NCI-H510A treated with DMSO at 0.1 percent for 48 hours (cell line): ENCODE measurements at places on chromosomes 5 and 9.

- peak; percentile 7 for DNase-seq
These were observed 529 bp downstream of the UBAC1 start for GRCh38 chr9:135960411-135961276.

DNA sequence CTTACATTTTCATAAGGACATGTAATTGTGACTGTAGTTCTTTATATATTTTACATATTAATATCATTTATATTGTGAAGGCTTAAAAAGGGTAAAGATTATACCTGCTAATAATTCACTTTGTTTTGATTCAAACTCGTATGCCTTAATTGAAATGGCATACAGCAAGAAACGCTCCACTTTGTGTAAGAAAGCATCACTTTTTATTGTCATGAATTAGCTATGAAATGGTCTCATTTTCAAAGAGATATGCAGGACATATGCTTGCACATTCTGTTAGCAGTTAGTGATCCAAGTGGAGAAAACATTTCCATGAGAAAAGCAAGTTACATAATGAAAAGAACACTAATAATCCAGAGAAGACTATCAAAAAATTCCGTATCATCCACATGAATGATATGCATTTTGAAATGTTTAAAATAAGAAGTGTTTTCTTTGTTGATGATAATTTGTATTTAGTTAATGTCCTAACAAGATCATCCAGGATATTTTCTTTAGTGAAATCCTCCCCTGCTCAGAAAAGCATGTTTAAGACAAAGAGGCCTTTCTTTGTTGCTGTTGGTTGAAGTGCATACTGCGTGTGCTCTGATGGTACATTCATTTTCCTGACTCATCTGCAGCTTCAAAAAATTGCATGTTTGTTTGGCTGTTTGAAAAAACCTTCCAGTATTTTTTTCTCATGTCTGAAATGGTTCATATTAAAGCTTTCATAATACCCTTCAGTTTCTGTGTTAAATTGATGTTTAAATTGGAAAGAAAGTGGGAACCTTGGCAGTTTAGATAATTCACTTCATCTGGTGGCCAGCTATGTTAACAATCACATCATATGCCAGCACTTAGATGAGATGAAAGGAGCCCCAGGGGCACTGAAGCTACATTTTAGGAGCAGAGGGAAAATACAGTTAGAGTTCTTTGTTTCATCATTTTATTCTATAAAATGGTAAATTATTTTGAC, 242.2 kb downstream of the CSNK1G3 start:
- DNase-seq: no peak

DNA sequence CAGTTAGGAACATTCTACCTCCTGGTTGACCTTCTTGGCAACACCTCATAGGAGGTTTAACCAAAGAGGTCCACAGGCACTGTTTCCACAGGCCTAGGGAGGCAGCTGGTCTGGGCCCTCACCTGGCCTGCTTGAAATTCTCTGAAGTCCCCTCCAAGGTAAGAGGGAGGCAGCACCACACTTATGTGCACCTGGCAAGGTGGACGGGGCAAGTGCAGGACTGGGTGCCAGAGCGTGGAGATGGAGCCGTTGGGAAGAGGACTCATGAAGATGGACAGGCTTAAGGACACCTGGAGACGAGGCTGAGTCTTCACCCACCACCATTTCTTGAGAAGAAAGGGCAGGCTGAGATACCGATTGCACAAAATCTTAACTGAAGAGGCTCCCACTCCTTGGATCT, 6.6 kb upstream of the BARHL1 start:
- DNase-seq: no peak

DNA sequence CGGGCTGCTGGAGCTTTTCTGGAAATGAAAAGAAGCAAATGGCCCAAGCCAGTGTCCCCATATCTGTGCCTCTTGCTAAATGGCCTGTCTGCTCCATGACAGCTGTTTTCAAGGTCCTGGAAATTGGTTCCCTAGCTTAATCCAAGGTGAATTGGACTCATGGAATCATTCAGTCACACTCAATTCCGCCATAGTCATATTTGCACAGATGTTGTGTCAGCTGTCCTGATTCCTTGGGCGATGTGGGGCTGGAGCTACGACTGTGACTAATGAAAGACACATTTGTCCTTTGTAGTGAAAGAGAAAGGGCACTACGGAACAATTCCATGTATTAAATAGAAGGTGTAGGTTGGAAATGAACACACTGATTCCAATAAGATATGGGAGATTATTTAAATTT, 102.9 kb upstream of the MEGF10 start:
- no peak for DNase-seq

DNA sequence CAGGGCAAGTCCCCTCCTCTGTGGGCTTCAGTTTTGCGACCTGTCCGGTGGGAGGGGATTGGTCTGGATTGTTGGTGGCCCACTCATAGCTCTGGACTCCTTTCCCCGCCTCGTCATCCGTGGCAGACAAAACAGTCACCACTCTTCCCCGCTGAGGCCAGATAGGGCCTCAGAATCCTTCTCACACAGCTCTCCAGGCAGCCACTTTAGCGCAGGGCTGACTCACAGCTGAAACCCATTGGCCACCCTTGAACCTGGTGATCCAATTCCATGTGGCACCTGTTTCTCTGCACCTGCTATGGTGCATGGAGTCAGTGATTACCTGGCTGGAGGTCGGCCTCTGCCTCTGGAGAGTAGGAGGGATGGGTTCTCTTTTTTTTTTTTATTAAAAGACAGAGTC, 15.8 kb upstream of the CACFD1 start:
- DNase-seq: peak; percentile 76

GRCh38 chr9:126420643-126421564, 94.3 kb downstream of the MVB12B start:
- peak; percentile 92 for DNase-seq

DNA sequence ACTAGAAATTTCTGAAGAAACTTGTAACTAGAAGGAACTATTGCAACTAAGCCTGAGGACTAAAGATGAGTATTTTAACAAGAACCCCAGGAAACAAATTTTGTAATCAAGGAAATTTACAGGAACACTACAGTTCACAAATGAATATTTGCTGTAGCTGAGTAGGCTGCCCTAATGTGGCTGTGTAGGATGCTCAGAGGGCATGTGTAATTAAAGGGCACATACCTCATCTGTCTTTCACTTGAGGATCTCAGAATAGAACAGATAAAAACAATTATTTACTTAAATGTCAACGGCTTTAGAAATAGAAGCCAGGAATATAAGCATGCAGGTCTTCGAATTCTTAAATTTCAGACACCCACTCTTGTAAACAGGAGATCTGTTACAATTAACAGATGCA, 119.8 kb downstream of the MED27 start:
- no peak for DNase-seq
